ENCODE measurements at places on chromosomes 12 and 14.

DNA sequence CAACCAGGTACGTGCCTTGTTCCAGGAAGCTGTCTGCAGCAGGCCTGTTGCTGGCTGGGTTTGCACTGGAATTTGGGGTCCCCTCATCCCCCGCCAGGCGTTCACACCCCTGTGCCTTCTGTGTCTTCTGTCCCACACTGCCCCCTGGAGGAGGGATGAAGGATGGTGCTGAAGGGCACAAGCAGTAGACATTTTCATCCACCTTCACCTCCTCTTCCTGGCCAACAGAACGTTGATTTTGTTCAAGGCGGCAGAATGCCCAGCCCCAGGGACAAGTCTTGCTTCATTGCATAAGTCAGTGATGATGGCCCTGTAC is 122.1 kb downstream of the CALM1 start:
- DNase-seq = peak; percentile 54

GRCh38 chr12:6782850-6783566 is 6.3 kb upstream of the CD4 start:
- DNase-seq = no peak

DNA sequence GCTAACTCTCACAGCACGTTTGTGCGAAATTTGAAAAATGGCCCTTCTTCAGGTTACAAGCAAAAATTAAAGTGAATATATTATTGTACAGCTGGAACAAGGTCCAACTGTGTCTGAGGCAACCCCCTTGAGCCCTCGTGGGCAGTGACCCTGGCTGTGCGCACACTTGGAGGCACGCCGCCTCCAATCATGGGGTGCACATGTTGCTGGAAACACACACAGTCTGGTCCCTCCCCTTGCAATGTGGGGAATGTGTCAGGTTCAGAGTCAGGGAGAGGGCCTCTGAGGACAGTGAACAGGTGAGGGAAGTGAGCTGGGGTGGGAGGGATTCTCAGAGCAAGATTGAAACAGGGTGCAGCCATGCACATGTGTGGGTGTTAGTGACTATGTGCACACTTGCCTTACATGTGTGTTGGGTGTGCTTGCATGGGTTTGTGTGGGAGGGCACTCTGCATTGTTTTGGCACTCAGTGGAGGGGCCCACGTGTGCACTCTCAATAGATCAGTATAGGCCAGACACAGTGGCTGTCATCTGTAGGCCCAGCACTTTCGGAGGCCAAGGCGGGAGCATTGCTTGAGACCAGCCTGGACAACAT is 9.6 kb downstream of the TSPAN9 start:
- no peak for DNase-seq

DNA sequence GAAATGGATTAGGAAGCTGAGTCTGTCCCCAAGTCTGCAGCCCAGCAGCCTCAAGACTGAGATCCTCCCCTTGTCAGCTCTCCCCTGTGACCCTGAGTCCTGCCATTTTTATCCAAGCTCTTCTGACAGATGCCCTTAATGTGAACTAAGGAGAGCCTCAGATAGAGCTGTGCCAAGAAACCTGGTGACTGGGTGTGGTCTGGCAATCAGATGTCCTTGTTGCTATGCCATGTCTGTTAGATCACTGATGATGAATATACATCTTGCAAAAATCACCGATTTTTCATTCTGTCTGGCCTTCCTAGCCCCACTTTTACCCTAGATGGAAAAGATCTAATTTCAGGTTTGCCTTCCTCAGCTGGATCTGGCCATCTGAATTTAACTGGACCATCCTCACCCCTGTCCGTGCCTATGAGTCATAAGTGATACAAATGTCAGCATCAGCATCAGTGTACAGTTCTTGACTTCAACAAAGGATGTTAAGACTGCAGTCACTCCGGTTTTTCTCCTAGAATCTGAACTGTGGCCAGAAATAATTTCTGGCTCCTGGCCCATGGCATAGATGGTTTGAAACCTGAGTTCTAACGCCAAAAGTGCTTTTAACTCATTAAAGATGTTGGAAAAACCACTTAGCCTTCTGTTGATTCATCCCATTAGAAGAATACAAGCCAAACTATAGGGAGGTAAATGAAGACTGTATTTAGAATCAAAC is 61.2 kb upstream of the GRIP1 start:
- DNase-seq = no peak

- DNase-seq = no peak
Measured at GRCh38 chr14:67343601-67344230, 15.9 kb downstream of the ATP6V1D start.

GRCh38 chr12:94042321-94042720 is 106.1 kb upstream of the PLXNC1 start:
- no peak for DNase-seq

GRCh38 chr14:61549425-61549824 is 145.9 kb upstream of the HIF1A start:
- DNase-seq = no peak

- DNase-seq = peak; percentile 36
Measured at GRCh38 chr12:26791301-26791791, 41.6 kb downstream of the ITPR2 start.

DNA sequence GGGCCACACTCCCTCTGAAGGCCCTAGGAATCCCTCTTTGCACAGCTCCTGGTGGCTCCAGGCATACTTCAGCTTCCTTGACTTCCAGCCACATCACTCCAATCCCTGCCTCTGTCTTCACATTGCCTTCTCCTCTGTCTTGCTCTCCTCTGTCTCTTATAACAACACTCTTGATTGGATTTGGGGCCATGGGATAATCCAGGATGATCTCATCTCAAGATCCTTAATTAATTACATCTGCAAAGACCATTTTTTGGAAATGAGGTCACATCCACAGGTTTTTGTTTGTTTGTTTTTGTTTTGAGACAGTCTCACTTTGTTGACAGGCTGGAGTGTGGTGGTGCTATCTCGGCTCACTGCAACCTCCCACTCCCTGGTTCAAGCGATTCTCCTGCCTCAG is 88.7 kb downstream of the TMTC1 start:
- DNase-seq = no peak

DNA sequence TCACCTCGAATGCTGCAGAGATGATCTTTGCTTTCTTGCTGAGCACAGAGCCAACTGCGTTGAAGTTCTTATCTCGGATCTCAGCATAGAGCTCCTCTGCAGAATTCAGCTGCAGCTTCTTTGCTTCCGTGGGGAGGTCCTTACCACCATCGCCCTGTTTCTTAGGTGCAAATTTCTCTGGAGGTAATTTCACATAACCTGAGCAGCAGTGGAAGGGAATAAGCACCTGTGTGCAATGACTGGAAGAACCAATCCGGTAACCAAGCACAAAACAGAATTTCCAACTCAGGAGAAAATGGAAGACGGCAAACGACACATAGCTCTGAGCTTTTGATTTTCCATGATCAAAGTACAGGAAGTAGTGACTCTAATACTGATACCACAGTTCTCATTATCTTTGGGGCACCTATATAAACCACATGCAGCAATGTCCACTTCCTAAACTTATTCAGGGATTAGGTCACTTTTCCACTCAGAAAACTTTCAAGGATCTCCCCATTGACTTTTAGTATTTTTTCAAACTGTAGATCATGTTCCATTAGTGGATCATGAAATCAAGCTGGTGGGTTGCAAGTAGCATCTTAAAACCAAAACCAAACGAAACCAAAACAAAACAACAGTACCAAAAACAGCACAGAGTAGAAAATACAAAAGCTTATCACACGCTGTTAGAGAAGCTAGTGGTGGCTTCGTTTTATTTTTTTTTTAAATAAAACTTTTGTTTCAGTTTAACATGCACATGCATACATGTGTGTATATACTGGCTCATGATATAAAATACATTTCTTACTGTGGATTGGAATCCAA is 18.9 kb upstream of the DIABLO start:
- no peak for DNase-seq

DNA sequence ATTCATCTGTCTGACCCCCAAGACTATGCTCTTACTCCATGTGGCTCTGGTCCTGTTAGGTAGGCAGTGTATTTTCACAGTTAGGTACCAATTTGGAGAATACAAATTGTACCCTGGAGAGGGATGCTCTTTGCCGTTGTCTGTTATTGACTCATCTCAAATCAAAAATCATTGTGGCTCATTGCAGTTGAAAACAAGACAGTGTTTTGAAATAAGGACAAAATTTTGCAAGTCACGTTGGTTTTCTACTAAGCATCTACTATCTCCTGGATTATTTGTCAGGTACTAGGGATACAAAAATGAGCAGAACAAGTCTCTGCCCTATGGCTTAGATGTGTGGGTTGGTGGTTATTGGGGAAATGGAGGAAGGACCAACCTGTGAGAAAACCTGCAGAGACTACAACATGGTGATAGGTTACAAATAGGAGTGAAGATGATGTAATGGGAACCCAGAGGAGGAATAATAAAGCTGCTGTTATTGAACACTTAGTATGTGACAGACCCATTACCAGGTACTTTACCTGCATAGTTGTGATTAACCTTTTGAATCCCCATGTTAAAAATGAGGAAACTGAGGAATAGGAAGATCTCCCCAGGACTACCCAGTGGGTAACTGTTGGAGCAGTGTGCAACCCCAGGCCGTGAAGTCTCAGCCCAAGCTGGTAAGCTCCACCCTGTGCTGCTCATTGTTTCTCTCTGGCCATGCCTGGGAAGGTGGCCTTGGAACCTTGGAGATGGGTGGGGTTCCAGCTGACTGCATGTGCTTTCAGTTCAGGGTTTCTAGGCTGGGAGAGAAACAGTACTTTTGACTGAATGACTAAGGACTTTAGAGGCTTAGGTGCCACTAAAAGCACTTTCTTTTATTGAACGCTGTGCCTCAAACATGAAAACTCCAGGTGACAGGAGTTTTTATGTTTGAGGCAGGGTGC is 72.9 kb upstream of the SRSF5 start:
- DNase-seq = no peak

DNA sequence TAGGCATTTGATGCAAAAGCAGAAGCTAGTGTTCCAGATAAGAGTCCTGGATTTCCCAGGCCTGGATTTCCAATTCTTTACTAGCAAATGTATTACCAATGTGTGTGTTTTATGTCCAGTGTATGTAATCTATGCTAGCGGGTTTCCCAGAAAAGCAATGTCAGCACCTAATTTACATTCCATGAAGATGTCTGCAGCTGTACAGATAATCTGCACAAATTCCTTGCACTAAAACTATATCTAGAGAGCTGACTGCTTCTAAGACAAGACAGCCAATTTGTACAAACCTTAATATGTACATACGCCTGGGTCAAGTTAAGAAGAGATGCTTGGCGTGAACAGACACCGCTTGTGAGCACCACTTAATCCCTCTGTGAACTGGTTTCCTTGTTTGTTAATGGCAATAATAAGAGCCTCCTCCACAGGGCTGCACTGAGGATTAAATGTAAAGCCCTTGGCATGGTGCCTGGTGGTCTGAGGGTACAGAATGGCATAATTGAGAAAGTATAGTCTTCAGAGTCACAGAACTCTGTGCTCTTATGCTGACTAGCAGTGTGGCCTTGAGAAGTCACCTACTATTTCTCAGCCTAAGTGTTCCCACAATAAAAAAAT is 185.6 kb downstream of the EPS8 start:
- DNase-seq = no peak

DNA sequence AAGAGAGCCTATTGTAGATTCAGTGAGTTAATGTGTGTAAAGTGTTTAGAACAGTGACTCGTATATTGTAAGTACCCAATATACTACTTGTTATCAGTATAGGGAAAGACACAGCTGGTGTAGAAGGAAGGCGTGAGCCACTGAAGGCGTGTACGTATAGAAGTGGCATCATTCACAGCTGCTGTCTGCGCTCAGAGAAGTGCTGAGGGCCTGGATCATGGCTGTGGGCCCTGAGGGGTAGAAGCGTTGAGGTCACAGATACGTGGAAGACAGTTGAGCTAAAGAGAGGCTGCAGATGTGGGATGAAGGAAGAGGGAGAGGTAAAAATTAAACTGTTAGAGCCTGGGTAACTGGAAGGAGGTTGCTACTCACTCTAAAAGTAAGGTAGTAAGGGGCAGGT is 5.9 kb downstream of the C12orf75 start:
- no peak for DNase-seq

DNA sequence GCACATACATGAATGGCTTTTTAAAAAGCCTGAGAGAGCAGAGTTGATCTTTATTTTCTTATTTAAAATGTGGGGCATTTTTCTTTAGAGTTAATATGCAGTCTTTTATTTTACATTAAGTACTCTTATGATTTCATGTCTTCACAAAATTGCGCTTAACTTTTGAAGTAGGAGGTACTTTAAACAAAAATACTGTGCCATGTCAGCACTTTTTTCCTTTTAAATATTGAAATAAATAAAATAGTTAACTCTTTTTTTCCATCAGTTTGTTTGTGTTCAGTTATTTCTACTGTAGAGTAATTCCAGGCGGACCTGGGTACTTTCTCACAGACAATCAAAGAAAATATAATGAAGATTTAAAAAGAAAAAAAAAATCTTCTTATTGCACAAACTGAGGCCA is 231.7 kb downstream of the DPF3 start:
- no peak for DNase-seq

DNA sequence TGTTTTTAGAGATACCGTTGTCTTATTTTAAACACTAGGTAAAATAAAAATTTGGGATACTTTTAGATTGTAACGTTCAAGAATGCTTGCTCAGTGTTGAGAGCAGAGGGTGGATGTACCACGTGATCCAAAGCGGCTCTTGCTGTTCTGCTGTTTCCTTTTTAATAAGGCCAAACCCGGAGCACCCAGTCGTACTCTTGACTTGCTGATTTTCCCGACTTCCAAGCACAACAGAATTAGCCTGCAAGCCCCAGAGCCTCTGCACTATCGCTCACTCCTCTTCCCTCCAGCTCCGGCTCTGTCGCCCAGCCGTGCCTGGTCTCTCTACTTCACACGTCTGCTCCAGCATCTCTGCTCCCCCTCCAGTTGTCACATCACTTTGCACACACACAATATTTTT is 77.3 kb downstream of the EMP1 start:
- DNase-seq = no peak

DNA sequence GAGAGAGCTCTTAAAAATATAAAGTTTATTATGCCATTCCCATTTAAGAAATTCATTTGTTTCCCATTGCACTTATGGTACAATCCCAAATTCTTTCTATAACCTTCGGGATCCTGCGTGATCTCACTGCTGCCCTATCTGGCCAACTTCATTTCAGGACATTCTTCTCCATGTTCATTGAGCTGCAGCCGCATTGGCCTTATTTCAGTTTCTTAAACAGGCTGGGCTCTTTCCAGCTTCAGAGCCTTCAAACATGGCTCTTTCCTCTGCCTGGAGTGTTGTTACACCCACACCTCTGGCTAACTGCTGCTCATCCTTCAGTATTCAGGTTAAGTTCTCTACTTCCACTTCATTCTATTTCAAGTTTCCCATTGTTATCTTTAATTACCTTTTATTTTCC is 58.5 kb upstream of the LRTM2 start:
- DNase-seq = no peak

DNA sequence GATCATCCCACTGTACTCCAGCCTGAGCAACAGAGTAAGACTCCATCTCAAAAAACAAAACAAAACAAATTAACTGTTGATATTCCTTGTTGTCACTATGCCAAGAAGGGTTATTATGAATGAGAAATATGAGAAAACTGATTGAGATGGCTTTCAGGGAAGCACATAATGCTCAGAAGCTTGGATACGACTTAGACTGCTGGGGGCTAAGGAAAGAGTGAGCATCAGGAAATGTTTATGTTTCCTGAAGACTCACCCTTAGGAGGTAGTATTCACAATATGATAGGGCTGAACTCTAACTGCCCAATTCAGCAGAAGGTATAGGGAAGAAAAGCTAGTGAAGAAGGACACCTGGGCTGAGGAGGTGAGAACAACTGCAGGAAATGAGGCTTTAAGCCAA is 6.3 kb downstream of the STYK1 start:
- DNase-seq = no peak
